ENCODE measurements at places on chromosomes 4 and X.
A peak's percentile ranks its signal among the peaks of the same experiment; 100 is the strongest.

- DNase-seq, result no peak
Observed at GRCh38 chr4:113316879-113317278, 267.4 kb downstream of the ANK2 start.

DNA sequence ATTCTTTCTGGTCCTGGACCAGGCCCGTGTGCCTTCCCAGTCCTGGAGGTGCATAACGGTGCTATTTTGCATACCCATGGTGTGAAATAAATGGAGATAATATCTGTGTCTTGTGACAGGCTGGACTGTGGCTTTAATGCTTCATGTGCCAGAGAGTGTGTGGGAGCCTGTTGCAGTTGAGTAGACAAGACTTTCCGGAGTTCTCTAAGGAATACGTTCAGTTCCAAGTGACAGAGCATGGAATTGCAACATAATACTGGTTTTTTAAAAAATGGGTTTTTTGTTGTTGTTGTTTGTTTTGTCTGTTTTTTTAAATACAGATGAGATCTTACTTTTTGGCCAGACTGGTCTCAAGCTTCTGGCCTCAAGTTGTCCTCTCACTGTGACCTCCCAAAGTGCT, 74.0 kb downstream of the HPRT1 start:
- DNase-seq, result no peak

- DNase-seq, result peak; percentile 29
Observed at GRCh38 chr4:127622921-127623796, 9.6 kb upstream of the INTU start.

DNA sequence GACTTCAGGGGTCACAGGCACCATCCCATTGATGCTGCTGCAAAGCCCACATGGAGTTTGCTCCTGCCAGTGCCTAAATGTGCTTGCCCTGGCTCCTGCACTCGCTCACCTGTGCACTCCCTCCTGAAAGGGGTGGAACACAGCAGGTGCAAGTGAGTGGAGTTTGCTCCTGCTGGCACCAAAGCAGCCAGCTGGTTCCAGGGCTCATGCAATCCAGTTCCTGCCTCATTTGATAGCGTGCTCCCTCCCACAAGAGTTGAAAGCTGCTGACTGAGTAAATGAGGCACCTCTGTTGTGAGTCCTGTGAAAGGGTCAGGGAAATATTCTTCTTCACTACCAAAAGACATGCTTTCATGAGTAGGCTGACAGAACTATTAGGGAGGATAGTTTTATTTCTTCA, 30.5 kb downstream of the CXCL8 start:
- no peak for DNase-seq

DNA sequence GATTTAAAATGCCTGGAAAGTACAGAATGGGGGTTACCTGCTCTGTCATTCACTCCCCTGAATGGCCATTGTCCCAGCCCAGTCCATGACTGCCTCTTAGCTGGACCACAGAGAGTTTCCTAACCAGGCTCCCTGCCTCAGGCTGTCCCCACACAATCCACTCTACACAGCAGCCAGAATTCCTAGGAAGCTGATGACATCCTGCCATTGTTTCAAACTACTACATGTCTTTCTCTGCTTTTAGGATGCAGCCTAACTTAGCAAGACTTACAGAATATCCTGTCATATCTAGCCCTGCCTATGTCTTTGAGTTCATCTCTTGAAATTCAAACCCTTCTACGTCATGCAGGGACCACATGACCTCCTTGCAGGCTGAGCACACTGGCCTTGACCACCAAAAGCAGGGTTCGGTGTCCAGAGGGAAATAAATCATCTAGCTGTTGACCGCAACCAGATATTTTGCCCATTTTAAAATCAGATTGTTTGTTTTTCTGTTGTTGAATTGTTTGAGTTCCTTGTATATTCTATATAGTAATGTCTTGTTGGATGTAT, 16.1 kb upstream of the CRMP1 start:
- no peak for DNase-seq

DNA sequence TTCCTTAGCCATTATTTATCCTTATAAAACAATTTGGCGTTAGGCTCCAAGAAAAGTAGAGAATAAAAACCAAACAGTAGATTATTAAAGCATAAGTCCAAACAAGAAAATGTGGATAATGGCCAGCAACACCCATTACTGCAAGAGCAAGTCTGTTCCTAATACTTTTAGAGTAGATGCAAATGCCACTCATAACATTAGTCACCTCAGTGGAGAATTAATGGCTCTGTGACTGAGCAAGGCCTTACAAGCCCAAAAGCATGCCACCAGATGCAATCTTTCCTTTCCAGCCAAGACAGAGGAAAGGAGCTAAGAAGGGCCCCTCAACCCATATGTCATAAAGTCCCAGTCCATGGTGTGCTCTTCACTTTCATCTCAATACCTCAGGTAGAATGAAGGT, 373.8 kb downstream of the OPHN1 start:
- DNase-seq, result no peak

DNA sequence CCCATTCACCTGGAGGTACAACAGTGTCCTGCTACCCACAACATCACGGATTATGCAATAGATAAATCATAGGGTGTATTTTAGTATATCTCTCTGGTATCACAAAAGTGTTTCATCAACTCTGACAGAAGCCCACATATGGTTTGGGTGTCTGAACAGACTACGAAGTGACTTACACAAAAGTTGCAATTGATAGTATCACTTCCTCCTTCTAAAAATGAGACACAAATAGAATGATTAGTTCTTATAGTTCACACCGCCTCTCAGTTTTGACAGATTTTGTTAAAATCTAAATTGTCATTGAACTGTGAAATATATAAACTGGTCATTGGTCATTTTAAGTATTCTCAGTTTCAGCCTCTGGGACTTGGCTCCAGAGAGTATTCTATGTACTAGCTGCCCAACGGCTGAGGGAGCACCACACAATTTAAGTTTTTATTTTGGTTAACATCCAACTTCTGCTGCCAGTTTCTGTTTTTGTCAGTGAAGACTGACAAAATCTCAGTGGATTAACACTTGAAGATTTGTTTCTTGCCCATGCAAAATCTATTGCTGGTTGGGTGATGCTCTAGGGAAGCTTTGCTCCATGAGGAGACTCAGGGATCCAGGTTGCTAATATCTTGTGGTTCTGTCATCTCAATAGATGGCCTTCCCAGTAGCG, 113.8 kb upstream of the PUDP start:
- no peak for DNase-seq

- DNase-seq, result no peak
Observed at GRCh38 chr4:105710012-105710600, 1.5 kb downstream of the GSTCD start.

DNA sequence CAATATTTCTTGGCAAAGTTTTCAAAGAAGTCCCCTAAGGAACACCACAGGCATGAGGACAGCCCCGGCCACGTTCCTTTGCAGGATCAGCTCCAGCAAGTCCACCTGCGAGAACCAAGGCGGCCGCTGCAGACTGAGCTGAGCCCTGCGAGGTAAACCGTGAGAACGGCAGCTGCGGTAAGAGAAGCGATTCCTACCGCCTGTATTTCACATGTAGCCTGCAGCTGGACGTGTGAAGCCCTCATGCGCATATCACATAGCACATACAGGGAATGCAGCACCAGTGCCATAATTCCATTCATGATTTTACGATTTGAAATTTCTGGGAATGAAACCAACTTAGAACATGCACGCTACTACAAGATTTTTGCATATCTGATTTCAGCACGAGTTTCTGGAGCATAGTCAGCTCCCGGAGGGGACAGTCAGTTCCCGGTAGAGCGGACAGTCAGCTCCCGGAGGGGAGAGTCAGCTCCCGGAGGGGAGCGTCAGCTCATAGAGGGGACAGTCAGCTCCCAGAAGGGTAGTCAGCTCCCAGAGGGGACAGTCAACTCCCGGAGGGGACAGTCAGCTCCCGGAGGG, 41.7 kb downstream of the FGFRL1 start:
- no peak for DNase-seq

GRCh38 chrX:15435836-15436619, 51.8 kb upstream of the VEGFD start:
- DNase-seq, result no peak

DNA sequence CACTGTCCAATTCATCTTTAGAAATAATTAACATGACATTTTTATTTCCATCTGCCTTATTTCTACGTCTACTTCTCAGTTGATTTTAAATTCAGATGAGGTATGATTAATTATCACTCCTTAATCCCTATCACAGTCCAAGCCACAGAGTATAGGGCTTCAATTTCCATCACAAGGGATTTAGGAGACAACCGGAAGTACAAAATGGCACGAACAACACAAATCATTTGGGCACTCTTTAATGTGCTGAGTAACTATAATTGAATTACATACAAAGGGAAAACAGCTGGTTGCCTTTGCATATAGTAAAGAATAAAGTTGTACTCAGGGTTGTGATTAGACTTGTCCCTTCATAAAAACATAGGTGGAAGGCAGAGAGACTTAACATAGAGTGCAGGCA, 290.4 kb upstream of the MAGEB16 start:
- no peak for DNase-seq

- DNase-seq, result no peak
Observed at GRCh38 chr4:90833706-90834105, 706.5 kb downstream of the CCSER1 start.

GRCh38 chr4:66028668-66029067, 358.4 kb upstream of the EPHA5 start:
- DNase-seq, result no peak

- no peak for DNase-seq
Observed at GRCh38 chr4:26233350-26233749, 87.5 kb upstream of the RBPJ start.

DNA sequence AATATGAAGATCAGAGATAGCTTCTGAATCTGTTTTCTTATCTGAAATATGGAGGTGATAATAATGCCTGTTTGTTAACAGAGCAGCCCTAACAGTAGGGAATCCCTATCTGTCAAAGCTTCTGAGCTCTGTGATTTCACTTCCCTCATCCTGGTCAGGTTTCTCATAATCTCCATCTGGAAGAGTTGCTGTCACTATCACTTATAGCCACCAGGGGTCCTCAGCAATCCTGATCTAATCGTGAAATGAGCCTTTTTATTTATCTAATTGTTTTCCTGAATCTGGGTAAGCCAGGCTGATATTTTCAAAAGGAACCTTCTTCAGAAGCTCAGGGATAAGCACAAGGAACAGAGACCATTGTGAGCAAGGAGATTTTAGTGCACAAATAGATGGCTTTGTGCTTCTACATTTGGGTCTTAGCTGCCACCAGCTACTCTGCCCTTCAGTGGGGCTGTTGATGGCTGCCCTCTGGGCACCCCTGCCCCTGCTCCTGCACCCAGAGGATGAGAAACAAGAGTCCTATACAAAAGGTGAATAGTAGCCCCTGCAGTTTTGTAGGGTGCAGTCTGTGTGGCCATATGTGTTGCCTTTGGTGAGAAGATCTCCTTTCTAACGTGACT, 196.4 kb upstream of the RADX start:
- DNase-seq, result peak; percentile 23

- DNase-seq, result peak; percentile 31
Observed at GRCh38 chr4:173917255-173917960, 366.1 kb downstream of the FBXO8 start.

DNA sequence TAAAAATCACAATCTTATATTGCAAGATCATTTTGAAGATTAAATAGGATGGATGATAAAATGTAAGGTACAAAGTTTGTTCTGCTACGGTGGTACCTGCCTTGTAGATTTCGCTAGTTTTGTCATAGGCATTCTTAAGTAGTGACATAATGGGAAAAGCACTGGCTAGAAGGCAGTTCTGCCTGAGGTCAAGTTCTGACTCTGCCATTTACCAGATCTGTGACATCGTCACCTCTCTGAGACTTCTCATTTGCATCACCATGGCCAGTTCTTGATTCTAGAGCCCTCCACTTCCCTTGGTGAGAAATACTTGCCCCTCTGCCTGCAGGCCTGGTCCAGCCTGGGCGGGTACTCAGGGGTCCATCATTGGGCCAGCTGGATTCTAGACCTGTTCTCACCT, 85.2 kb downstream of the HS3ST1 start:
- no peak for DNase-seq

DNA sequence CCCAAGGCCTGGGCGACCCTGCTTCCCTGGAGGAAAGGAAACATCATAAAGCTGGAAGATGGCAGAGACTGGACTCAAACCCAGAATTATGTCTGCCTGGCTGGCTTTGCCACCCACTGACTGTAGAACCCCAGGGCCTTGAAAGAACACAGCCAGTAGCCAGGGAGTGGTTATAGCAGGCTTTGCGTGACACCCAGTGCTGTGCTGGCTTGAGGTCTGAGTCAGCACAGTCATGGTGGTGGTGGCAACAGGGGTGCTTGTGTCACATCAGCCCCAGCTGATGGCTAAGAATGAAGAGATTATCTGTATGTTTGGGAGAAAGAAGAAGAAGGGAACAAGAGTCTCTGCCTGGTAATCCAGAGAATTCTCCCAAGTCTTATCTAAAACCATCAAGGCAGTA, 178.8 kb upstream of the SPIN4 start:
- no peak for DNase-seq

DNA sequence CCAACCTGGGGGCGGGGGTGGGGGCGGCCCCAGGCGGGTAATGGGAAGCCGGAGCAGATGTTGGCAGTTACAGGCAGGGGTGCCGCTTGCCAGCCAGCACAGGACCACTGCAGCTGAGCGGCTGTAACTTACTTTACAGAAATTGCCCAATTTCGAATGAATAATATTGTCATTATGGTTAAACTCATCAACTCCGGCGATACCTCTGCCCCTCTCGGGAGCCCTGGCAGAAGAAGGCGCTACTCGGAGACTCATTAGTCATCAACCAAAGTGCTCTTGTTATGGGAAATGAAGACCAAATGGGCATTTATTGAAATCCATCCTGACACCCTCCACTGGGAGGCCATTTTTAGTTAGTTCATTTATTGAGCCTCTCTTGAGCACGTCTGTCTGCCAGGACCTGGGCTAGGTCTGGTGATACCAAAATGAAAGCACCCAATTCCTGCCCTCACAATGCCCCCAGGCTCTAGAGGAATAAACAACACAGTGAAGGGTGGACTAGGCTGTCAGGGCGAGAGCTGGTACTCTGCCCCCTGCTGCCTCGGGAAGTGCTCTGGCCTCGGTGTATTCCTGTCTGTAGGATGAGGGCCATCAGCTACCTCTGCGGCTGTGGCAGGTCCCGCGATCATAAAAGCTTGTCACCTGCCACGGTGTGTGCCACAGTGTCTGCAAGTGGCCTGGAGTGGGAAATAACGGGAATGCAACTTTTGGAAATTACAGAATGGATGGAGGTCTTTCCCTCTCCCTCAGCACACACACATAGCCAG, 159.1 kb upstream of the PSAPL1 start:
- DNase-seq, result no peak

DNA sequence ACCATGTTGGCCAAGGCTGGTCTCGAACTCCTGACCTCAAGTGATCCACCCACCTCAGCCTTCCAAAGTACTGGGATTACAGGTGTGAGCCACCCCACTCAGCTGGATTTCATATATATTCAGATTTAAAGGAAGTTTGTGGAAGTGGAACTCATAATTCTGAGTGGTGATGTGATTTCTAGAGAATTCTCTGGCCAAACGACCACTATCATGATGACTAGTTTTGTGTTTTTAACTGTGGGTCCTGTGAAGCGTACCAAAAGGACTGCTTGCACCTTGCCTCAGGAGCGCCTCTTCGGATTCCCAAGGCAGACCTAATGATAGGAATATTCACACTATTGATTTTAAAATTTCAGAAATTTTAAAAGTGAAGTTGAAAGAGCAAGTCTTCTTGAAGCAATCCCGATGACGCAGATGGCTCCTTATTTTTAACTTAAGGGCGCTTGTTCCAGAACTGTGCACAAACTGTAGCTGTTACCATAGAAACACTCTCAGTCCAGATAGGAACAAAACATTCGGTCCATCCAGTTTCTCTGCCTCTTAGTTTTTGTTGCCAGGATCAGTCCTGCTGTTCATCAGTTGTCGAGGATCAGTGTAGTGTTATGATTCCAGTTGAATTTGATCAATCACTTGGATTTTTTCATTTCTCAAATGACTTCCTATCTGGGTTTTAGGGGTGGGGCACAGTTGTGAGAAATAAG, 51.7 kb upstream of the CLCN4 start:
- DNase-seq, result no peak

Data from brain microvascular endothelial cell (primary cell).